PC-9 (cell line): ENCODE measurements at places on chromosomes 3 and 15. TPM values are rescaled to one million over a fixed set of nuclear protein-coding genes. Genes with fewer than 3 reads are reported as not detected.

C3orf20 gene
- not detected in 2 replicates for total RNA-seq

SLC6A1 gene
- total RNA-seq = not detected in 2 replicates

AGBL1 gene
- not detected in 2 replicates for total RNA-seq

CFAP92 gene
- total RNA-seq = 4.3 and 4.8 TPM in 2 replicates

LDHAL6B gene
- total RNA-seq = not detected in 2 replicates

FGD5 gene
- not detected in 2 replicates for total RNA-seq

DNA sequence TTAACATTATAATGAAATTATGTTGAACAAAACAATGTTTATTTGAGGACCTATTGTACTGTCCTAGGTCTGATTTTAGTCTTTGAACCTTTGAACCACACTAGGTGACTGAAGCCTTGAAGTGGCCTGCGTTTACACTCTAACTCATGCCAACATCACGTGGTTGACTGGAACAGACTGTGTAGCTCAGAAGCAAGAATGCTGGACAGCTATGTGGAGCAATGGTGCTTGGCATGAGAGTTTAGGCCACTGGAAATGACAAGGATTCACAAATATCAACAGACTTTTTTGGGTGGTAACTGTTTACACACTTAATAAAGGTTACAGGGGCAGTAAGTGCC lies 391.5 kb downstream of the RAP2B start:
- DNase-seq = no peak
- H3K27ac ChIP-seq = no peak overlapping the region
- no peaks in the 10 kb centered on the region for H3K27me3 ChIP-seq
- no peak overlapping the region for H3K4me3 ChIP-seq
- H3K36me3 ChIP-seq = no peaks in the 10 kb centered on the region
- no peaks in the 10 kb centered on the region for H3K4me1 ChIP-seq

DNA sequence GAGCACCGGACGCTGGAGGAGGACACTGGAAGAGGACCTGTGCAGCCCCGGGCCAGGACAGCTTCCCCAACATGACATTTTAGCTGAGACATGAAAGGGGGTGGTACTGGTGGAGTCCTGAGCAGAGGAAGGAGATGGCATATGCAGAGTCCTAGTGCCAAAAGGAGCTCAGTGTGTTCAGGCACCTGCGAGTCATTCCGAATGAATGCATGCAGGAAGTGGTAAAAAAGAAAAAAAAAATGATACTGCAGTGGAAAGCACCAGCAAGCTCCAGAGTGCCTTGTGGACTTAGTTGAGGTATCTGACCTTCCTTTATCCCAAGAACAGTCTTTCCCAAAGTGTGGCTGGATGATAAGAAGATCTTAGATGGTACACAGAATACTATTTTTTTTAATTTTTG lies 6.6 kb upstream of the ZNF148 start:
- no peak overlapping the region for H3K4me3 ChIP-seq
- H3K27me3 ChIP-seq = no peaks in the 10 kb centered on the region
- no peaks in the 10 kb centered on the region for H3K36me3 ChIP-seq
- H3K4me1 ChIP-seq = peaks cover 16% of the 10 kb centered on the region
- H3K27ac ChIP-seq = no peak overlapping the region; the same call in 1 of the 2 replicates

GRCh38 chr3:37170060-37170459 lies 4.3 kb downstream of the LRRFIP2 start:
- no peaks in the 10 kb centered on the region for H3K27me3 ChIP-seq
- H3K4me1 ChIP-seq = peaks cover 15% of the 10 kb centered on the region
- DNase-seq = no peak
- peaks cover 3% of the 10 kb centered on the region; the same call in 1 of the 2 replicates for H3K36me3 ChIP-seq

GRCh38 chr3:161510510-161511260 lies 14.1 kb downstream of the OTOL1 start:
- DNase-seq = no peak
- no peak overlapping the region for H3K4me3 ChIP-seq
- no peaks in the 10 kb centered on the region for H3K36me3 ChIP-seq
- H3K27ac ChIP-seq = no peak overlapping the region
- H3K27me3 ChIP-seq = no peaks in the 10 kb centered on the region

- no peak overlapping the region for H3K4me3 ChIP-seq
- H3K27me3 ChIP-seq = no peaks in the 10 kb centered on the region
Measured at GRCh38 chr15:79418693-79419279, 13.3 kb upstream of the MINAR1 start.

DNA sequence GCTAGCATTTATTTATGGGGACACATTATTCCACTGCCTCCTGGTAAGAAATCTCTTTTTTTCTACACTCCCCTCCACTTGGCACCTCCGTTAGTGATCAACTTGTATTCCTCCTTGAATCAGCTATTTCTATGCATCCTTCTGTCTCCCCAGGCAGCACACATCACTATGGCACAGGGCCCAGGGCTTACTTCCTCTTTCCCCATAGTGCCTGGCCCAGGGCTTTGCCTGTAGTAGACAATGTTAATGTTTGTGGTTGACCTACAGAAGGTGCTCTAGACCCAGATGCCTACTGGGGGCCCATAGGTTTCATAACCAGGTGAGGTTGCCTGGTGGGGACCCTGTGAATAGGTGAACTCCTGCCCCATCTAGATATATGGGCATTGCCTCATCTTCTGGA lies 44.9 kb downstream of the EPHB1 start:
- no peak overlapping the region for H3K4me3 ChIP-seq
- 0 out of 2 replicates have a peak, but pooled peaks cover 6% of the 10 kb centered on the region for H3K27me3 ChIP-seq
- no peaks in the 10 kb centered on the region for H3K36me3 ChIP-seq
- H3K27ac ChIP-seq = no peak overlapping the region
- H3K4me1 ChIP-seq = no peaks in the 10 kb centered on the region

DNA sequence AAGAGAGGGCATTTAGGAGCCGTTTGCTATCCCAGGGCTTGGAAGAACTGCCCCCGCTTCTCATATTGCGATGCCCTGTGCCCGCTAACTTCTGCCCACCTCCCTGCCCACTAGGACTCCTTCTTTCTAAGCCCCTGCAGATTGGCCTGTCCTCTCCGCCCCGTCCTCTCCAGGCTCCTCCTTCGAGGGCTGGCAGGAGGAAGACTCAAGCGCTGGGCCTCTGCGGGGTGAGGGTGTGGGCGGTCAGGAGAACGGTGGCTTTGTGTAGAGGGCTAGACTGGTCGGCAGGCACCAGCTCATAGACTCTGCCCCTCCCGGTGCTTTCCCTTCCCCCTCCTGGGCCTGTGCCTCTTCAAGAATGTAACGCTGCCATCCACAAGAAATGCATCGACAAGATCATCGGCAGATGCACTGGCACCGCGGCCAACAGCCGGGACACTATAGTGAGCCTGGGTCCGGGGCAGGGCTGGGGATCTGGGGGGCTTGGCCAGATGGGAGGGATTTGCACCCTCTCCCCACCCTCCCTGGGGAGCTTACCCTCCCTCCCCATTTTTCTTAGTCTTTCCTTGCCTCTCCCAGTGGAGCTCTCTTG lies 21.9 kb downstream of the PRKCD start:
- no peaks in the 10 kb centered on the region for H3K27me3 ChIP-seq
- no peak overlapping the region for H3K27ac ChIP-seq
- H3K4me3 ChIP-seq = no peak overlapping the region

- no peak overlapping the region for H3K27ac ChIP-seq
- H3K36me3 ChIP-seq = no peaks in the 10 kb centered on the region
- H3K27me3 ChIP-seq = peaks cover 22% of the 10 kb centered on the region
Measured at GRCh38 chr3:51734572-51734907, 27.7 kb downstream of the GRM2 start.

DNA sequence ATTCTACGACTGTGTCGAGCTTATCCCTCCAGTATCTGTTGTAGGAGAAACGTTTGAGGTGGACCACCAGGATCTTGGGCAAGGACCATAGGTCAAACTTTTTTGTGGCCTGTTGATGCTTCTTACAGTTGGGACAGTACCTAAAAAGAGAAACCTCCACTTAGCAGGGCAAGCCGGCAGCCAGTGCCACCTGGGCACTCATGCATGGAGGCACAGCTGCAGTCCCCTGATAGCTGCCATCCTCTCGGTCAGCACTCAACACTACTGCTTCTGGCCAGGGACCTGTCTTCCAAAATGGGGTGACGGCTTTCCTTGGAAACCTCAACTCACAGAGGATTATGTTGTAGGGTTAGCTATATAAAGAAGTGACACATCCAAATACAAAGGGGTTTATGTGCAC lies 7.0 kb upstream of the C3orf62 start:
- H3K4me3 ChIP-seq = no peak overlapping the region
- no peaks in the 10 kb centered on the region for H3K27me3 ChIP-seq
- no peak overlapping the region for H3K27ac ChIP-seq
- DNase-seq = no peak
- peaks cover 7% of the 10 kb centered on the region; the same call in 1 of the 2 replicates for H3K36me3 ChIP-seq

DNA sequence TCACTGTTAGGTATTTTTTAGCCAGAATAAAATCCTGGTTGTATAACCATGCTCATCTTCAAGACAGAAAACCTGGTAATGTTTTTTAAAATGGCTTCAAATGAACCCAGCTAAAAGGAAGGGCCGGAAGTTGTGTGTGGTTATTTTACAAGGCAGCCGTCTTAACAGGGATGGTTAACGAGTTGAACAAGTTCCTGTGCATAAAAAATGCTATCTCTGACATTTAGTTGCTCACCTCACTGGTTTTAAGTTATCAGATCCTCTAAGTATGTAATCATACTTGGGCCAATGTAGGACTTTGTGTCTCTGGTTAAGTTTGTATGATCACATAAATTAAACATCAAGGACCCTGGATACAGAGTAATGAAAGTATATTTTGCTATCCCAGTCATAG lies 2.1 kb downstream of the ATP11B start:
- peaks cover 5% of the 10 kb centered on the region; the same call in 1 of the 2 replicates for H3K36me3 ChIP-seq
- H3K4me3 ChIP-seq = peak overlapping the region; percentile 68
- DNase-seq = peak; percentile 90
- peak overlapping the region; percentile 50 for H3K27ac ChIP-seq
- H3K27me3 ChIP-seq = no peaks in the 10 kb centered on the region
- peaks cover 35% of the 10 kb centered on the region for H3K4me1 ChIP-seq

DNA sequence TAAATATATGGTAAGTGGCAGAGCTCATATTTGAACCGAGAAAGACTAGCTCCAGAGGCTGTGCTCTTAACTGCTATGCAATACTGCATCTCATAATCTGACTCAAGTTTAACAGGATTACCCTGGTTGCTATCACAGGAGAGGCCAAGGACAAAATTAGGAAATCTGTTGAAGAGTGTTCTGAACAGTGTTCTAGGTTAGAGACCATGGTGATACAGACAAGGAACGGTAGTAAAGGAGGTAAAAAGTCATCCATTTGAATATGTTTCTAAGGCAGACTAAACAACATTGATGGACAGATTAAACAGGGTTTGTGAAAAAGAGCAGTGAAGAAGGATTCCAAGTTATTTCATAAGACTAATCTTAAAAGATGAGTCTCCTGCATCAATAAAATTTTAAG lies 22.1 kb downstream of the PLOD2 start:
- DNase-seq = no peak
- H3K4me1 ChIP-seq = no peaks in the 10 kb centered on the region
- no peak overlapping the region for H3K4me3 ChIP-seq
- H3K36me3 ChIP-seq = no peaks in the 10 kb centered on the region

GRCh38 chr3:129021140-129021551 lies 20.0 kb downstream of the EFCC1 start:
- H3K27me3 ChIP-seq = no peaks in the 10 kb centered on the region
- H3K27ac ChIP-seq = no peak overlapping the region
- H3K4me3 ChIP-seq = no peak overlapping the region
- DNase-seq = no peak
- H3K36me3 ChIP-seq = no peaks in the 10 kb centered on the region
- peaks cover 6% of the 10 kb centered on the region for H3K4me1 ChIP-seq

- no peaks in the 10 kb centered on the region for H3K36me3 ChIP-seq
- H3K4me1 ChIP-seq = no peaks in the 10 kb centered on the region
- H3K4me3 ChIP-seq = no peak overlapping the region
- H3K27me3 ChIP-seq = peaks cover under 1% of the 10 kb centered on the region; the same call in 1 of the 2 replicates
- no peak overlapping the region for H3K27ac ChIP-seq
Measured at GRCh38 chr3:124364317-124365020, 365.8 kb upstream of the UMPS start.

DNA sequence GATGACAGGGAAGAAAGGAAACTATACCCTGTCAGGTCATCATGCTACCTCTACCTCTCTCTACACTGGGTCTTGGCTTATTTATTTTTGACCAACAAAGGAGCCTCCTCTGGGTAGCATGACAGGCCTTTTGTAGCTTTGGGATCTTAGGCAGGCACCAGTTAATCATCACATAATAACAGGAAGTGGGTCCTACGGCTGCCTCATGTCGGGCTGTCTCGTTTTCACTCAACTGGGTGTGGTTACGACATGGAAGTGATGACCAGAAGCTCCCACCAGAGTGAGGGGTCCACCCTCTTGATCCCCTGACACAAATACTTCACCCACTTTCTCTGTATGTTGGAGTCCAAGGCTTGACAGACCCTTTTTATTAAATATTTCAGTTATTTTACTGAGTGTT lies 105.3 kb downstream of the CD47 start:
- no peak overlapping the region for H3K4me3 ChIP-seq
- H3K27ac ChIP-seq = no peak overlapping the region
- H3K27me3 ChIP-seq = no peaks in the 10 kb centered on the region

GRCh38 chr3:171269542-171269941 lies 190.7 kb downstream of the TNIK start:
- no peaks in the 10 kb centered on the region for H3K4me1 ChIP-seq
- no peak overlapping the region for H3K27ac ChIP-seq
- no peak for DNase-seq
- no peaks in the 10 kb centered on the region for H3K36me3 ChIP-seq
- no peaks in the 10 kb centered on the region for H3K27me3 ChIP-seq
- H3K4me3 ChIP-seq = no peak overlapping the region

DNA sequence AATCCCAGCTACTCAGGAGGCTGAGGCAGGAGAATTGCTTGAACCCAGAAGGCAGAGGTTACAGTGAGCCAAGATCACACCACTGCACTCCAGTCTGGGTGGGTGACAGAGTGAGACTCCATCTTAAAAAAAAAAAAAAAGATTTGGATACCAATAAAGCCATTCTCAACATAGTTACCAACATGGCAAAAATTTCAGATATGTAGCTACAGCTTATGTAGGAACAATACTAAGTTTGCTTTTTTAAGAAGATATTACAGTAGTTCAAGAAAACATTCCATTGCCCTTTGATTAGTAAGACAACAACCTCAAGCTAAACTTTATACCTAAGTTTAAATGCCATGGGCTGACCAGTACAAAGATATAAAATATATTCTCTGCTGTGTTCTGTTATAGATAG lies 34.4 kb downstream of the ZNF106 start:
- H3K4me3 ChIP-seq = no peak overlapping the region
- no peak for DNase-seq
- no peak overlapping the region for H3K27ac ChIP-seq
- H3K36me3 ChIP-seq = no peaks in the 10 kb centered on the region

DNA sequence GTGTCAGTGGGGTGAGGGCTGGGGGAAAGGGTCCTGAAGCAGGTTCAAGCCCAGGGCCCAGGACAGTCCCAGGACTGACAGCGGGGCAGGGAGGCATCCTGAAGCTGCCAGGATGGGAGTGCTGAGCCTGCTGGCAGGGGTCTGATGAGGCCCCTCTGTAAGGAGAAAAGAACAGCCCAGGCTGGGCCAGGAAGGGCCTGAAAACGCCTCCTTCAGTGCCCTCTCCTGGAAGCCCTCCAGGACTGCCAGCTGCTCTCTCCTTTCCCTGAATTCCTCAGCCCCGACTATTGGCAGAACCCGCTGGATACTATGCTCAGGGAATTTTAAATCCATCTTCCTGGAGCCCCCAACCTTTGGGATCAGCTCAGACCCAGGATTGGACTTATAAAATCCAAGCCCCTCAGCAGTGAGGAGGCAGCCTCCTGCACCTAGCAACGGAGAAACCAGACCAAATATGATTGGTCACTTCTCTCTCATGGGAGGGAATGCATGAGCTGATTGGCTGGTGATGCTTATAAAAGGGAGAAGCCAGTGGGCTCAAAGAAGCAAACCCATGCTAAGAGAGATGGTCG lies 203.5 kb upstream of the LINGO1 start:
- H3K27ac ChIP-seq = no peak overlapping the region
- peaks cover 52% of the 10 kb centered on the region for H3K27me3 ChIP-seq
- no peaks in the 10 kb centered on the region for H3K36me3 ChIP-seq
- no peak for DNase-seq
- H3K4me1 ChIP-seq = peaks cover 6% of the 10 kb centered on the region

GRCh38 chr3:173938616-173939015 lies 541.1 kb downstream of the NLGN1 start:
- no peaks in the 10 kb centered on the region for H3K27me3 ChIP-seq
- H3K36me3 ChIP-seq = no peaks in the 10 kb centered on the region
- no peak for DNase-seq
- H3K27ac ChIP-seq = no peak overlapping the region
- no peak overlapping the region for H3K4me3 ChIP-seq
